Hindlimb muscle (tissue), 1 donor: ENCODE measurements at places on chromosomes 6 and 20. TPM values are rescaled to one million over a fixed set of nuclear protein-coding genes. Genes with fewer than 3 reads are reported as not detected.

DNA sequence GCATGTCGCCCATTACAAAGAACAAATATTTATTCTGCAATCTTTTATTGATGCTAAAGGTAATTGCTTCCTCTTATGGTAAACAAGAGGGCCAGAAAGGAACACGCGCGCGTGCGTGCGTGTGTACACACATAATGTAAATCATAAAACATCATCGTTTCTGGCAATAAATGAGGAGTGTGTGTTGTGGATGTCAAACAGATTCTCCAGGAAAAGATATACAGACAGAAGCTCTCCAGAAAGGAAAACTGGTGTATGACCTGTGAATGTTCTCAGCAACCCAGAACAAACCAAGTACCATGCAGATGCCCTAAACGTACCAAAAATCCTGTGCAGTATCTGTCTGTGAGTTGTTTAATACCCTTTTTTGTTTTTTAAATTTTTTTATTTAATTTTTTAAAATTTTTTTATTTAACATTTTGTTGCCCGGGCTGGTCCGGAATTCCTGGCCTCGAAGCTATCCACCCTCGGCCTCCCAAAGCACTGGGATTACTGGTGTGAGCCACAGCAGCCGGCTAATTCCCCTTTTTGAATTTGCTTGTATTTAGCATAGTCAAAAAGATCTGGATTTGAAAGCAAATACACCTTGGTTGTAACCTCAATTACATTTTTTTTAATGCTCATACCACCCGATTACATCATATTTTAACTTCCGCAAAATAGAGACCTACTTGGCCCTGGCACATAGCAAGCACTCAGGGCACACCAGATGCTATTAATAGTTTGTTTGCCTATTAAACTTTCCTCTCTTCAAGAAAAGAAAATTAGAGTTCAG lies 909 bp upstream of the NUDT3 start:
- no peak for DNase-seq

Gene SPTLC3
- 1.5 TPM for polyA plus RNA-seq

DNA sequence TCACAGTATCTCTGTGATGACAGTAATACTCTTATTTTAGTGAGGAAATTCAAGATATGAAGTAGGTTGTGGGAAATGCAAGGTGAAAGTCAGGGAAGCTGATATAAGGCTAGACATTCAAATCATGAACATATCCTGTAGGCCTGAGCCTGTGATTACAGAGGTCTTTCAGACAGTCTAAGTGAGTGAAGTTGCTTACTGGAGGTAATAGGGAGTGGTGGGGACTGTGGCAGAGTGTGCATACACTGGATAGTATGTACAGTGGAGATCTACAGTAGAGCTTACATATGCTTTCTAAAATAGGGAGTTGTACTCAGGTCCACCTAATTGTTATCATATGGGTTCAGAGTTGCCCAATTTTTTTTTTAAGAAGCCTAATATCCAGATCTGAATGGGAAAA lies 3.1 kb downstream of the DHX35 start:
- DNase-seq: no peak

DNA sequence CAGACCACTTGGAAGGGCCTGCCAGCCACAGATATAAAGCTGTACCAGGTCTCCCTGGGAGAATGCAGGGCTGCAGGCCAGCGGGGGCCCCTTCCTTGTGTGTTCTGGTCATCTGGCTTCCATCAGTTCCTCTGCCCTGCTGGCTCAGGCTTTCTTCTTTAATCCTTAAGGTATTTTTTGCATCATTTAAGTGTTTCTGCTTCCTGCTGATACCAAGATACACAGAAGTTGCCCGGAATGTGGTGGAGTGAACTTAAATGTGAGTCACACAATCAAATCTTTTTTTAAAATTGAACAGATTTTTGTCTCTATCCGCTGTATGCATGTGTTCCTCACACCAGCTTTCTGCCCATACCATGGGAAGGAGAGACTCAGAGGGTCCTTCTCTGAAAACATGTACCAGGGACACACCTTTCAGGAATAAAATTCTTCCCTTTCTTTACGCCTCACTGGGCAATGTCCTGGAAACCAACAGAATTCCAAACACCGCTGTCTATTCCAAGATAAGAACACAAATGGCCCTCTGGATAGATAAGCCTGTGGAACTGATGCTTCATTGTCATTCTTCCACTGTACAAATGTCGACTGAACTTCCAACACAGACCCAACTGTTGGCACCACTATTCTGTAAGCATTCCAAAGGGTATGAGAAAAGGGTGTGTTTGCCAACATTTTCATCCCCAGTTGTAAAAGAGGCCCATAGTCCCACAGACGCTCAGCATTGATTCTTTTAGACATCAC lies 206.2 kb upstream of the MYLIP start:
- DNase-seq: no peak

DNA sequence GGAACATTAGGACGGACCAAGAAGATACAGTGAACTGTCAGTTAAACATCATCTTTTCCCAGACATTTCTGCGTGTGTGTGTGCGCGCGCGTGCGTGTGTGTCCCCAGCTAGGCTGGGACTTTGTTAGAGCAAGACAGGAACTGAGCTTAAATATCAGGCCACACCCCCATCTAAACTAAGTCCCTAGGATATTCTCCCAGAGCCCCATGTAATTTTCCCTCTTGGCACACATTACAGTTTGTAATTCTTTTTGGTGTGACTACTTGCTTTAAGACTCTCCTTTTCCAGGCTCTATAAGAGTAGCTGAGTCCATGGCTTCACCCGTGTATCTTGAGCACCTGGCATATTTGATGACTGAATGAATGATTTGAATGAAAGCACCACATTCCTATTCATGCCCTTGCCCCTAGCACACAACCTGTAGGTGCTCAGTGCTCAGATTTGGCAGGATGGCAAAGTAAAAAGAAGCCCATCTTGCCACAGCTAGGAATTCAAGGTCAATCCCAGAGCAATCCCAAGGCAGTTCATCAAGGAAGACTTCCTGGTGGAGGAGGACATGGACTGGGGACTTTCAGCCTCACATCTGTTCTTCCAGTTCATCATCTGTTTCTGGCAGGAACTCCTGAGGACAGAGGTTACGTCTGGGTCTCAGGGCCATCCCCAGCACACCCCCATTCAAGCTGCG lies 69.2 kb downstream of the MRPL14 start:
- DNase-seq: no peak

- DNase-seq: peak; percentile 9
Observed at GRCh38 chr20:33291830-33292355, 8.9 kb downstream of the BPIFB1 start.

Gene CDH4
- 1.0 TPM for polyA plus RNA-seq

DNA sequence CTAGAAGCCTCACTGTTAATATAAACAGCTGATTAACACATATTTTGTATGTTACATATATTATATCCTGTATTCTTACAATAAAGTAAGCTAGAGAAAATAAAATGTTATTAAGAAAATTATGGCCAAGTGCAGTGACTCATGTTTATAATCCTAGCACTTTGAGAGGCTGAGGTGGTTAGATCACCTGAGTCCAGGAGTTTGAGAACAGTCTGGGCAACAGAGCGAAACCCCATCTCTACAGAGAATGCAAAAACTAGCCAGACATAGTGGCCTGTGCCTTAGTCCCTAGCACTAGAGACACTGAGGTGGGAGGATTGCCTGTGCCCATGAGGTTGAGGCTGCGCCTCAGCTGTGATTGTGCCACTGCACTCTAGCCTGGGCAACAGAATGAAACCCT lies 81.9 kb downstream of the NCOA3 start:
- no peak for DNase-seq

DNA sequence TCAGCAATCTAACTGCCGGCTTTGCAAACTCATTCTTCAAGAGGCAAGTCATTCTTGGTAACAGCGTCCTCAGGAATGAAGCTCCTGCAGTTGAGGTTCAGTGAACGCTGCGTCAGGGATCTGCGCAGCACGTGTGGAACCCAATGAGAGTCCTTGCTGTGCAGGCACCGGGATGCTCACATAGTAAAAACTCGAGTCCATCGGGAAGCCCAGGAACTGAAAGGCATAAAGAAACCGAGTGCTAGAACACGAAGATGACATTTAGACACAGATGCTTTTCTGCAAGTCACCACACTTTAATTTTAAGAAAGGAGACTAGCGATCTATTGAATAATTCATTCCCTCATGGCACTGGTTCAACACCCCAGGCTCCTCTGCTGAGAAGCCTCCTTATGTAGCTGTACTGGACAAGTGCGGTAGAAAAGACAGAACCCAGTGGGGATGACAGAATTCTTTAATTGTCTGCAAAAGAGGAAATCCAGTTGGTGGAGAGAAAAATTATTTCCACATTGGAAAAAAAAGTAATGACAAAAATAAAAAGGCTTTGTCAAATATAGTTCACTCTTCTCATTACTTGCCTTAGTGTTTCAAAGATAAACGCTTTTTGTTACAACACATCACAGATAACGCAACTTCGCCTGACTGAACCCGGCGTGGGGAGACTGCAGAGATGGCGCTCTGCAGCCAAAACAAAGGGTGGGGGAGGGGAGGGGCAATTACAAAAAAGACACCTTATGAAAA lies 1.9 kb upstream of the AFDN start:
- no peak for DNase-seq

DNA sequence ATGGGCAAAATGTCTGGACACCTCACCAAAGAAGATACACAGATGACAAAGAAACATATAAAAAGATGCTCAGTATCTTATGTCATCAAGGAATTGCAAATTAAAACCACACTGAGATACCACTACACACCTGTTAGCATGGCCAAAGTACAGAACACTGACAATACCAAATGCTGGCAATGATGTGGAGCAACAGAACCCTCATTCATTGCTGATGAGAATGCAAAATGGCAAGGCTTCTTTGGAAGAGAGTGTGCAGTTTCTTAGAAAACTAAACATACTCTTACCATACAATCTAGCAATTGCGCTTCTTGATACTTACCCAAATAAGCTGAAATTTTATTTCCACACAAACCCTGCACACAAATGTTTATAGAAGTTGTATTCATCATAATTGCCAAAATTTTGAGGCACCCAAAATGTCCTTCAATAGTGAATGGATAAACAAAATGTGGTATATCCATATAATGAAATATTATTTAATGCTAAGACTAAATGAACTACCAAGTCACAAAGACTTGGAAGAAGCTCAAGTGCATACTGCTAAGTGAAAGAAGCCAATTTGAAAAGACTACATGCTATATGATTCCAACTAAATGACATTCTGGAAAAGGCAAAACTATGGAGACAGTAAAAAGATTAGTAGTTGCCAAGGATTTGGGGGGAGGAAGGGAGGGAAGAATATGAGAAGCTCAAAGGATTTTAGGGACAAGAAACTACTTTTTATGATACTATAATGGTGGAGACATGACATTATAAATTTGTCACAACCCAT lies 50.7 kb downstream of the TNFAIP3 start:
- no peak for DNase-seq

DNA sequence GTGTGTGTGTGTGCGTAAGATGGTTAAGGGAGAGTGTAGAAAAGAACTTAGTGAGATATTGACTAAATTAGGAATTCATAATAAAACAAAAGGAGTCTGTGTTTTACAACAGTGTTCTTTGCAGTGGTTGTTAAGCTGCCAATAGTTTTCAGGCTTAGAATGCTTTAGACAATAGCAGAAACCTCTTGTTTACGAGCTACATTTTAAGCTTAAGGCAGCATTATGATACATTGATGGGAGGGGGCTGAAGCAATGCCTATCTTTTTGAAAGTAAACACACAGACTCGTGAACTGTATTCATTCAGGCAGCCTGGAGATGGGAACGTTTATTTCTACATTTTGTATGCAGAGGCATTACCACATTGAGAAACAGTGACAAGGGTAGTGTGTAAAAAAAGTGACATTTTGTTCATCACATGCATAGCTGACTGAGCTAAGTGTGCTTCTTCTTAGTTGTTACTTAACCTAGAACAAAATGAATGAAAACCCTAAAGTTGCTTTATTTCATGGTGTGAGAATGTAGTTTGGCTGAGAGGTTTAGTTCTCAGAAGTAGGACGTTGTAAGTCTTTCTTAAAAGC lies 21.2 kb downstream of the CLVS2 start:
- no peak for DNase-seq
